Head of caudate nucleus (tissue), 42 donors: ENCODE measurements at places on chromosomes 4 and X.

DNA sequence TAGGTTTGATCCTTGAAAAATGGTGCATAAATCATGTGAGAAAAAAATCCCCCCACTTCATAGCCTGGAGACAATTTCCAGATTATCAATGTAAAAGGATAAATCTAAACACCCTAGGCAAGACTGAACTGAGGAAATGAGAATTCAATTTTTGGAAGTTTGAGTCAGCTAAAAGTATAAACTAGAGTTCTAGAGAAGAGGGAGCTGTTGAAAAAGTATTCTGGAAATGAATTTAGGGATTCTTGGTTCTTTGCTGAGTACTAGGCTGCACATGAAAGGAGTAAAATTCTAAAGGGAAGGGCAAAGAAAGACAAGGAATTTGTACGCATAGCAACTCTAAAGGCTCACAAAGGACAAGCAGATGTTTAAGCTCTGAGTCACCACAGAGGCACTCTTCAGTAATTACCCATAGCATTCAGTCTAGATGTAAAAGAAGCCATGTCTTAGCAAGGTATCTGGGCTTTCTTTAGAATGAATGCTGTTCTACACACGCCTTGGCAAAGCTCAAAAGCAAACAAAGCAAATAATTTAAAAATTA is 896.5 kb downstream of the PDHA2 start:
- no peak for DNase-seq

GRCh38 chr4:5409972-5410618 is 298.3 kb downstream of the EVC2 start:
- no peak for DNase-seq

GRCh38 chr4:37797374-37797773 is 29.1 kb upstream of the PGM2 start:
- no peak for DNase-seq

GRCh38 chr4:86919561-86920223 is 15.1 kb upstream of the AFF1 start:
- no peak for DNase-seq

GRCh38 chrX:70025464-70025863 is 24.3 kb downstream of the AWAT2 start:
- no peak for DNase-seq

DNA sequence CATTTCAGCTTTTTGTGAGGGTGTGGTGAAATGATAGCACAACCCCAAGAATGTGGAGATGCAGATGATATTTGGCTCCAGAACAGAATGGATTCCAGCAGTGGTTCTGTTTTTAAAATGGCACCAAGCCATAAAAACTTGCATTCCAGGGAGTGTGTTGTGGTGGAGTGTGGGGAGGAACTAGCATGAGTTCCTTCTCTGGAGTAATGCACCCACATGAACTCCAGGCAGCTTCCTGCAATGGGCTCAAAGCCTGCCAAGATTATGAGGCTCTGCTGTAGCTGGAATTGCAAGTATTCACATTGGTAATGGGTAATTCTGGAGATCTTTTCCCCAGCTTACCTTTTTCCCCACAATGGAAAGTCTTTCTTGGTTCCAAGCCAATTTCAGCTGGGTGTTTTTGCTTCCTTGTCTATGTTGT is 161.4 kb downstream of the RAB28 start:
- no peak for DNase-seq

GRCh38 chr4:78120144-78120880 is 63.2 kb downstream of the FRAS1 start:
- no peak for DNase-seq

DNA sequence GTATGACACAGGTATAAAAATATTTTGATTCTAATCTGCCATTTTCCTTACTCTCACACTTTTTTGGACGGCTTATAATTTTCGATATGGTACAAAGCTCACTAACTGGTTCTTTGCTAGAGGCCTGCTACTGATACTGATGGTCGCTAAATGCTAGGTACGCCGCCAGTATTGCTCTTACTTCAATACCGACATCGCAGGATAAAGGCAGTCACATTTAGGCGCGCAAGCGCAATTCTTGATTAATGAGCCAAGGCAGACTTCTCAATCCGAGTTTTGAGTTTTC is 557 bp upstream of the USP38 start:
- DNase-seq = no peak

DNA sequence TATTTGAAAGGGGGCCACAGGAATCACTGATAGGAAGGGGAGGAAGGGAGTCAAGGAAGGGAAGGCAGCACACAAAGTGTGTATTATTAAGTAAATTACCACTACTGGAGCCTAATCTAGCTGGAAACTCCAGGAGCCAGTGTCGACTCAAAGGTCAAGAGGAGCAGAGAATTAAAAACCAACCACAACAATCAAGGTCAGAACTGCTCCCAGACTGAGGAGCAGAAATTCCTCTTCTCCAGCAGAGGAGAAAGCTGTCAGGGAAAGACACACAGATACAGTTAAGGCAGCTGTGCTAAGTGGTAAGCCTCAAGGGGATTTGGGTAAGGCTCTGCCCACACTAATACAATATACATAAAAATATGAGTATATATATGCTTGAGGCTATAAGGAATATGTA is 87.5 kb upstream of the PTPN13 start:
- DNase-seq = no peak

DNA sequence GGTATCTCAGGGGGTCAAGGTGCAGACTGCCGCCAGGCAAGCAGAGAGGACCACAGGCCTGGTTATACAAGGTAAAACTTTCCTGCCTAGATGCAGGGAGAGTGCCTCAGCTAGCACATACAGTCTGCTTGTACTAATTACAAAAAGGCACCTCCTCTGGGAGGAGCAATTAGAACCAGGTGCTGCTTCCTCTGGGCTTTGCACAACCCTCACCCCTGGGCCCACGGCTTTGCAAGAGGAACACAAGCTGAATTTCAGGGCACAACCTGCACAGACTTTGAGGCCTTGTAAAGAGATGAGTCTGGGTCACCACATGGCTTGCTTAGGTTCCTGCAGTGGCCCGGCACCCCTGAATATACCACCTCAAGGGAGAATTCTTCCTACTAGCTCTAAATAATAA is 9.2 kb upstream of the CITED1 start:
- no peak for DNase-seq

DNA sequence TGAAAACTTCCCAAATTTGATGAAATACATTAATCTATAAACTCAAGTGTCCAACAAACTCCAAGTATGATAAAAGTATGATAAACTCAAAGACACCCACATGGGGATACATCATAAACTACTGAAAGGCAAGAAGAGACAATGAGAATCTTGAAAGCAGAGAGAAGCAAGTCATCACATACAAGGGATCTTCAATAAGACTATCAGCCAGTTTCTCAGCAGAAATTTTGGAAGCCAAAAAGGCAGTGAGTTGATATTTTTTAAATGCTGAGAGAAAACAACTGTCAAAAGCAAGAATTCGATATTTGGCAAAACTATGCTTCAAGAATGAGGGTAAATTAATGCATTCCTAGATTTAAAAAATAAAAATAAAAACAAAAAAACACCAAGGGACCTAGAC is 16.5 kb downstream of the PDCL2 start:
- DNase-seq = no peak

- no peak for DNase-seq
Observed at GRCh38 chrX:134373736-134374135, 86.2 kb upstream of the HPRT1 start.

DNA sequence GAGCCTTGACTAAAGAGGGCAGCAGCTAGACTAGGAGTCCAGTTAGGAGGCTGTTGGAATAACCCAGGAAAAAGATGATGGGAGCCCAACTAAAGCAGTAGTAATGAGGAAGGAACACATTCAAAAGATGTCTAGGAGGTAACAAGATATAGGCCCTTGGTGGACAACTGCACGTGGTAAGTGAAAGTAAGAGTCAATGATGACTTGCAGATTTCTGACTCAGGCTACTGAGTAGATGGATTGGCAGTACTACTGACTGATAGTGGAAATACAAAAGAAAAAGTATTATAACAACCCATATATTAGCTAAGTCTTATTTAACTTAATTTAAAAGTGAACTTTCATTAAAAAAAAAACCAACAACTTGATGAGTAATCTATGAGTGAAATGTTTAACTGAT is 74.0 kb downstream of the PAK3 start:
- no peak for DNase-seq

GRCh38 chr4:40264497-40264896 is 67.7 kb downstream of the RHOH start:
- no peak for DNase-seq

GRCh38 chr4:186032259-186032658 is 36.7 kb upstream of the TLR3 start:
- no peak for DNase-seq

GRCh38 chr4:165210566-165210965 is 3.2 kb downstream of the KLHL2 start:
- no peak for DNase-seq

DNA sequence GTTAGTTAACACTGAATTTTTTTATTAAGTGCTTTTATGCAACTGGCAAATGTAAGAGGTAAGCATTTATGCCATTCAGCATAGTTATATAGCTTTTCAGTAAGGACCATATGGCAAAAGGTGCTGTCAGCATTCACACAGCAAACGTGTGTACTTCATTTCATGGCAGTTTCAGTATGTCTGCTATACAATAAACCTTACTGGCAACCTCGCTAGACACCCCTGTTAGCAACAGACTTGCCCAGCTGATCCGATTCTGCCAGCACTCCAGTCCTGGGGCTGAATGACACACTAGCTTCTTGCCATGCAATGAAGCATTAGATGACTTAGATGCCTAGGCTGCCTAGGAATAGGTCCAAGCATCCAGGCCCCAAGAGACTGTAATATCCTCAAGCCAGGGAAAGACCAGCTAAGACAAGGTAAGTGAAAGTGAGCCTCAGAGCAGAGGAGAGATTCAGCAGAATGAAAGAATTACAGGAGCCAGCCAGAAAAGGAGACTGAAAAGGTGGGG is 47.3 kb upstream of the DOCK11 start:
- no peak for DNase-seq

GRCh38 chr4:165201806-165202205 is 5.6 kb upstream of the KLHL2 start:
- DNase-seq = no peak

DNA sequence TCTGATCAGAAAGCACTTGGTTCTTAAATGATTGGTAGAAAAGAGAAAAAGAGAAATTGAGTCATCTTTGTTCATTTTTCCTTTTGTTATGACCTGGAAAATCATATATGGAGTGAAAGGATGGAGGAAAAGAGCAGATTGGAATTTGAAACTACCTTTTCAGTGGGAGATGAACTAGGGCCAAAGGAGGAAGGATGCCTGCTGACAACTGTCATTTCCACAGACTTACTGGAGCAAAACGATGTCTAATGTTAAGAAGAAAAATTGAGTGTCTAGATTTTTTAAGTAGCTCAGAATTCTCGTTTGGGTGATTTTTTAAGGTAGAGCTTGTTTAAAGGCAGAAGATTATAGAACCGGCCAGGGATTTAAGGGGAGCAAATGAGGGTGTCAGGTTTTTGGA is 144.6 kb upstream of the KCNIP4 start:
- DNase-seq = no peak

DNA sequence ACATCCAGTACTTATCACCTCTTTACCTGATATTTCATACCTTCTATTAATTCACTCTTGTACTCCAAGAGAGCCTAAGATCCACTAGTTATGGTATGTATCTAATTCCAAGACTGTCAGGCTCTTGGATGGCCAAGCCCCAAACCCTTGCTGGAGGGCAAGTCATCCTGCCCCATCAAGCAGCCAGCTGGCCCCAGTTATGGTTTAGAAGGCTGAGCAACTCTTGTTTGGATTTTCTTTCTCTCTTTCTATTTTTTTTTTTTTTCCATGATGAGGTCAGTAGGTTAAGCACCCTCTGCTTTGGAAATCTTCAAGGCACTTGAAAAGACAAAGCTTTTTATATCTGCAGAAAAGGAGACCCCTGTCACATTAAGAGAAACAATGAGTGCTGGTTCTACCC is 10.9 kb upstream of the FGF16 start:
- no peak for DNase-seq

GRCh38 chrX:12240491-12240890 is 102.2 kb downstream of the FRMPD4 start:
- no peak for DNase-seq

GRCh38 chrX:345020-345925 is 26.7 kb upstream of the GTPBP6 start:
- no peak for DNase-seq

DNA sequence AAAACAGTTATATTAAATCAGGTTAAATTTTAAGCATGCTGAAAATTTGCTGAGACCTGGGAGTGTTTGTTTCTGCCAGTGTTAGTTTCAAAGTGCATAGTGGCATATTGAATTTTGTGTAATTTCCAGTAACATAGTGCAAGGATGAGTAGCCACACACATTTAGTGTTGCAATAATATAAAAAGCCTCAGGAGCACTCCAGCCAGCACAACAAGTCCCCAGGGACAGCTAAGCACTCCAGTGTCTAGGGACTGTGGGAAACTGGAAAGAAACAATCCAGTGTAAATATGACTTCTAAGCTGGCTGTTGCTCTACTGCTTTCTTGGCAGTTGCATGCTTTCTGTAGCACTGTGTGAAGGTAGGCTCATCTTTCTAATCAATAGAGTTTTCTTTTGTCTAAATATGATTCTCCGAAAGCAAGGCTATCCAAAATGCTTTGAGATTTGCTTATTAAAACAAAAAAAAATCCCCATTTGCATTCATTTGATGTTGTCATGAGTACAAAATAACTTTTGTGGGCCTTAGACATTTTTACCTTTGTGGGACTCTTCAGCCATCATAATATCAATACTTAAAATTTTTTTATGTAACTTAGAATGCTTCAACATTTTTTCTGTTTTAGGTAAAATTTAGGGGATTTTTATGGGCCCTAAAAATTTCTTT is 24.2 kb upstream of the CXCL2 start:
- DNase-seq = no peak

DNA sequence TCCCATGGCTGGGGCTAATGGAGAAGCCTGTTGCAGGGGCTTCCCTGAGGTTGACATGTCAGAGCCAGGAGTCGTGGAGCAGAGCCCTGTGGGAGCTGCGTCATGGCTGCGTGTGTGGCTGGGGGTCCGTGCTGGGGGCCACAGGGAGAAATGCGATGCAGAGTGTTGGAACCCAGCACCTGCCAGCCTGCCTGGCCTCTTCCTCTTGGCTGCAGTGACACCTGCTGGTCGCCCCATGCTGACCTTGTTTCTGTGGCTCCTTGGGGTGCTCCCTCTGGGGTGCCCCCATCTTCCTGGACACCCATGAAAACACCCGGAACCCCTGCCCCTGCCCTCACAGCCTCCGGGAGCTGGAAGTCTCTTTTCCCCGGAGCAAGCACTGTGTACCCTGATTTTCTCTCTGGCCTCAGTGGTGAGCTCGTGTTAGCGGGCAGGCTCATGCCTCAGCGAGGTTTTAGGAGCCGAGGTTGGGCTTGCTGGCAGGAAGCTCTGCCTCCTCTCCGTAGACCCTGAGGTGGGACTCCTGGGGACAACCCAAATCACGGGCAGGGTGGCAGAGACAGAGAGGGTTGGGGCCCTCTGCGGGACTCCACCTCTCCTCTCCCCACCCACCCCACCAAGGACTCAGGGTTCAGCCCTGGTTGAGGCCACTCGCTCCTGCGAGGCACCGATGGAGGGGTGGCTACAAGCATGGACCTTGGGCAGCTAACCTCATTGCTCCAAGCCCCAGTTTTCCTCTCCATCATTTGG is 103.7 kb downstream of the SORCS2 start:
- peak; percentile 73 for DNase-seq

GRCh38 chr4:54213001-54213400 is 16.1 kb upstream of the PDGFRA start:
- no peak for DNase-seq

- no peak for DNase-seq
Observed at GRCh38 chr4:113122066-113122465, 72.6 kb downstream of the ANK2 start.
